Keratinocyte (primary cell): ENCODE measurements at places on chromosomes 7 and 10. TPM values are rescaled to one million over a fixed set of nuclear protein-coding genes. Genes with fewer than 3 reads are reported as not detected.

DNA sequence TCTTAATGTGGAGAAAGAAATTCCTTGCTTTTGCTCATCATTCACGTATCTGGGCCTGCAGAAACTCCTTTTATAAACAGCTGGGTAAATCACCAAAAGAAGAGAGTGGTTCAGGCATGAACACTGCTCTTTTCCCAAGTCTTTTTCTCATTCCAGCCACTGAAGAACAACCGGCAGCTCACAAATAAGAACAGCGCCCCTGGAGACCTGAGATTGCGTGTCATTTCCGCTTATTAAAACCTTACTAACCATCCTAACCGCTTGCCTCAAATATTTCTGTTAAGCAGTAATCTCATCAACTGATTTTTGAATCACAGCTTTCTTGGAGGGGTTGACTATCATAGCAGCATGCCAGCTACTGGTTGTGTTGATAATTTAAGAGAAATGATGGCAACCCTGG lies 213.0 kb upstream of the PLXNA4 start:
- peaks cover under 1% of the 10 kb centered on the region for H3K4me1 ChIP-seq
- H3K36me3 ChIP-seq = no peaks in the 10 kb centered on the region
- DNase-seq = no peak
- H3K4me3 ChIP-seq = no peak overlapping the region

DNA sequence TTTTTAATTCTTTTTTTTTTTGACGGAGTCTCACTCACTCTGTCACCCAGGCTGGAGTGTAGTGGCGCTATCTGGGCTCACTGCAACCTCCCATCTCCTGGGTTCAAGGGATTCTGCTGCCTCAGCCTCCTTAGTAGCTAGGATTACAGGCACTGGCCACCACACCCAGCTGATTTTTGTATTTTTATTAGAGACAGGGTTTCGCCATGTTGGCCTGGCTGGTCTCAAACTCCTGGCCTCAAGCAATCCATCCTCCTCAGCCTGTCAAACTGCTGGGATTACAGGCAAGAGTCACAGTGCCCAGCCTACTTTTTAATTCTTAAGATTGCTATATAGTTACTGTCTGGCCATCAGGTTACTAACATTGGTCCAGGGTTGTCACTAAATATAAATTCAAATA lies 59.6 kb downstream of the ZNF277 start:
- H3K36me3 ChIP-seq = no peaks in the 10 kb centered on the region
- no peak overlapping the region for H3K4me3 ChIP-seq
- H3K27me3 ChIP-seq = no peaks in the 10 kb centered on the region
- no peak for DNase-seq
- H3K27ac ChIP-seq = no peak overlapping the region
- H3K4me1 ChIP-seq = no peaks in the 10 kb centered on the region

DNA sequence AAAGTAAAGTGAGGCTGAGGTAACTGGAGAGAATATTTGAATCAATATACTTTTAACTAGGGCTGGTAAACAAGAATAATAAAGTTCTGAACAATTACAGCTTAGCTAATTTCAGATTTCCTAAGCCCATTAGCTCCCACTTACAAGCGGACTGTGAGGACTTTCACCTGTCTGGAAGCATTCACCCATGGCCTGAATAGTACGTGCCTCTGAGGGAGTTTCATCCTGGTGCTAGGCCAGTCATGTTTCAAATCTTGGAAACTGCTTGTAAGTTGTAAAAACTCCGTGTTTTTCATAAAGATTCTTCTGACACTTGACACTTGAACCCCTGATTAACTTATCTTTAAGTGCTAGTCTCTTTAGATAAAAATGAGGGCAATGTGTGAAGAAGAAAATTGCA lies 975.2 kb upstream of the GHITM start:
- H3K4me3 ChIP-seq = no peak overlapping the region
- no peaks in the 10 kb centered on the region for H3K27me3 ChIP-seq
- H3K4me1 ChIP-seq = no peaks in the 10 kb centered on the region

- H3K27me3 ChIP-seq = no peaks in the 10 kb centered on the region
- no peak overlapping the region for H3K27ac ChIP-seq
- DNase-seq = no peak
- no peak overlapping the region for H3K4me3 ChIP-seq
- no peaks in the 10 kb centered on the region for H3K36me3 ChIP-seq
These were observed 158.1 kb downstream of the AGMO start for GRCh38 chr7:15403751-15404150.

- no peak overlapping the region for H3K4me3 ChIP-seq
- H3K36me3 ChIP-seq = no peaks in the 10 kb centered on the region
- peaks cover 34% of the 10 kb centered on the region for H3K4me1 ChIP-seq
- H3K27me3 ChIP-seq = no peaks in the 10 kb centered on the region
- peak overlapping the region; percentile 78 for H3K27ac ChIP-seq
These were observed 656.8 kb upstream of the ANKRD30A start for GRCh38 chr10:36468620-36469019.

GRCh38 chr10:48468866-48469511 lies 135.9 kb downstream of the ARHGAP22 start:
- no peak overlapping the region for H3K4me3 ChIP-seq
- no peak for DNase-seq
- H3K27ac ChIP-seq = no peak overlapping the region
- peaks cover 42% of the 10 kb centered on the region for H3K4me1 ChIP-seq

GRCh38 chr7:32293833-32294232 lies 196.3 kb downstream of the LSM5 start:
- no peaks in the 10 kb centered on the region for H3K36me3 ChIP-seq
- H3K27me3 ChIP-seq = peaks cover 34% of the 10 kb centered on the region
- DNase-seq = no peak
- H3K4me3 ChIP-seq = no peak overlapping the region
- H3K4me1 ChIP-seq = no peaks in the 10 kb centered on the region
- no peak overlapping the region for H3K27ac ChIP-seq

DNA sequence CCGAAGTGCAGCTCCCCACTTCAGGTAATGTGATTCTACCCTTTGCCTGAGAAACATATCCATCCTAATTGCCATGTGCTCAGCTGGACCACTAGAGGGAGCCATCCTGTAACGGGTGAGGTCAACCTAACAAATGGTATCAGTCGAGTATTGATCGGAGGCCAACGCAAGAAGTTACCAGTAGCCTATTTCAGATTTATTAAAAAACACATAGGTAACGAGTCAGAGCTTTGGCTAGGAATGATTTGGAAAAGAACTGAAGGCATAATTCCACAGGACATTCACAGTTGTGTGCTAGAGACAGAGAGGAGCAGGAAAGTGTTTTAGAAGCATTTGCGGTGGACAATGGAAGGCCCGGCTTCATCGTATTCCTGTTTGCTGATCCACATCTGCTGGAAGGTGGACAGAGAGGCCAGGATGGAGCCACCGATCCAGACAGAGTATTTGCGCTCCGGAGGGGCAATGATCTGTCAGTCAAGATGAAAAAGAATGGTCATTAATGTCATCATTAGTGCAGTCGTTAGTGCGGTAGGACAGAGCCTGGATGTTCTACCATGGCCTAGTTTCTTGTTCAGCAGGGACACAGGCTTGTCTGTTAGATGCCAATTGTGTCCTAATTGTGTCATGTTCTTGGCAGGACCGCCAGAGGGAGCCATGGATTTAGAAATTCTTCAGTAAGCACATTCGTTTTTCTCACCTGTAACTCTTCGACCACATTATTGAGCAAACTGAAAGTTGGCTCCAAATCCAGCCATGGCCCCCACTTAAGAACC lies 17.5 kb downstream of the ACTA2 start:
- no peaks in the 10 kb centered on the region for H3K27me3 ChIP-seq
- H3K27ac ChIP-seq = no peak overlapping the region
- H3K4me3 ChIP-seq = no peak overlapping the region
- DNase-seq = peak; percentile 41

GRCh38 chr7:49327155-49327554 lies 402.8 kb downstream of the CDC14C start:
- no peaks in the 10 kb centered on the region for H3K27me3 ChIP-seq
- no peak overlapping the region for H3K4me3 ChIP-seq
- no peak for DNase-seq
- no peaks in the 10 kb centered on the region for H3K36me3 ChIP-seq
- no peaks in the 10 kb centered on the region for H3K4me1 ChIP-seq
- no peak overlapping the region for H3K27ac ChIP-seq

DNA sequence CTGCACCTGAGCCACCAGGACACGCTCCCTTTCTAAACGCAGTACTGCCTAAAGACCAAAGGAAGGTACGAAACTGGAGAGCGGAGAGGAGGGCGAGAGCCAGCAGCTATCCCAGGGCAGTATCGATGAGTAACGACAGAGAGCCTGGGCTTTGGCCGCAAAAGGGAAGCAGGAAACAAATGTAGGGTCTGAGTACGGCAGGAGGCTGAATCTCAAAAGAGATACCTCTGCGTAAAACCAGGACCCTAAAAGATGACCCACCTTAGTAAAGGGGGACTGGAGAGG lies 20.4 kb downstream of the PARP12 start:
- H3K36me3 ChIP-seq = peaks cover 31% of the 10 kb centered on the region
- H3K27me3 ChIP-seq = no peaks in the 10 kb centered on the region
- no peak overlapping the region for H3K4me3 ChIP-seq
- H3K27ac ChIP-seq = no peak overlapping the region

DNA sequence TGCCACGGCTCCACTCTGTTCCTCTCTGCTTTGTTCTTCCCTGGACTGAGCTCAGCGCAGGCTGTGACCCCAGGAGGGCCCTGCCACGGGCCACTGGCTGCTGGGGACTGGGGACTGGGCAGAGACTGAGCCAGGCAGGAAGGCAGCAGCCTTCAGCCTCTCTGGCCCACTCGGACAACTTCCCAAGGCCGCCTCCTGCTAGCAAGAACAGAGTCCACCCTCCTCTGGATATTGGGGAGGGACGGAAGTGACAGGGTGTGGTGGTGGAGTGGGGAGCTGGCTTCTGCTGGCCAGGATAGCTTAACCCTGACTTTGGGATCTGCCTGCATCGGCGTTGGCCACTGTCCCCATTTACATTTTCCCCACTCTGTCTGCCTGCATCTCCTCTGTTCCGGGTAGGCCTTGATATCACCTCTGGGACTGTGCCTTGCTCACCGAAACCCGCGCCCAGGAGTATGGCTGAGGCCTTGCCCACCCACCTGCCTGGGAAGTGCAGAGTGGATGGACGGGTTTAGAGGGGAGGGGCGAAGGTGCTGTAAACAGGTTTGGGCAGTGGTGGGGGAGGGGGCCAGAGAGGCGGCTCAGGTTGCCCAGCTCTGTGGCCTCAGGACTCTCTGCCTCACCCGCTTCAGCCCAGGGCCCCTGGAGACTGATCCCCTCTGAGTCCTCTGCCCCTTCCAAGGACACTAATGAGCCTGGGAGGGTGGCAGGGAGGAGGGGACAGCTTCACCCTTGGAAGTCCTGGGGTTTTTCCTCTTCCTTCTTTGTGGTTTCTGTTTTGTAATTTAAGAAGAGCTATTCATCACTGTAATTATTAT lies 1.2 kb downstream of the CLDN4 start:
- H3K36me3 ChIP-seq = no peaks in the 10 kb centered on the region
- H3K27ac ChIP-seq = peak overlapping the region; percentile 36
- H3K4me1 ChIP-seq = peaks cover 59% of the 10 kb centered on the region
- DNase-seq = no peak

DNA sequence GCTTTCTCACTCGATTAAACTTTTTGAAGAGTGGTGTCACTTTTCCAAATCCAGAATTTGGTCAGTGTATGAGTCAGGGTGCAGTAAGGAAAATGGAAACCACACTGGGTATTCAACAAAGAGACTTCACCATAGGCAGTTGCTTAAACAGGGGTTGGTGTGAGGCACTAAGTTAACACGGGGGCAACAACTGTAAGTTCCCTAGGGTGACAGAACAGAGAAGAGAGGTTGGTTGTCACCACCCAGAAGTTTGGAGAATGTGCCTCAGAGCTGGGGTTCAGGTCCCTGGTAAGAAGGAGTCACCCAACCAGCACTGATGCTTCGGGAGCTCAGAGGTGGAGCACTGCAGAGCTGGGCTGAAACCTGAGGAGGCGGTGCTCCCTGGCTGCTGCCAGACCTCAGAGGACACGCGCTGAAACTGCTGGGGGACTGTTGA lies 170.4 kb downstream of the ARID5B start:
- no peak overlapping the region for H3K4me3 ChIP-seq
- peaks cover 9% of the 10 kb centered on the region for H3K36me3 ChIP-seq
- no peaks in the 10 kb centered on the region for H3K27me3 ChIP-seq
- no peak overlapping the region for H3K27ac ChIP-seq
- DNase-seq = no peak
- peaks cover 10% of the 10 kb centered on the region for H3K4me1 ChIP-seq

DNA sequence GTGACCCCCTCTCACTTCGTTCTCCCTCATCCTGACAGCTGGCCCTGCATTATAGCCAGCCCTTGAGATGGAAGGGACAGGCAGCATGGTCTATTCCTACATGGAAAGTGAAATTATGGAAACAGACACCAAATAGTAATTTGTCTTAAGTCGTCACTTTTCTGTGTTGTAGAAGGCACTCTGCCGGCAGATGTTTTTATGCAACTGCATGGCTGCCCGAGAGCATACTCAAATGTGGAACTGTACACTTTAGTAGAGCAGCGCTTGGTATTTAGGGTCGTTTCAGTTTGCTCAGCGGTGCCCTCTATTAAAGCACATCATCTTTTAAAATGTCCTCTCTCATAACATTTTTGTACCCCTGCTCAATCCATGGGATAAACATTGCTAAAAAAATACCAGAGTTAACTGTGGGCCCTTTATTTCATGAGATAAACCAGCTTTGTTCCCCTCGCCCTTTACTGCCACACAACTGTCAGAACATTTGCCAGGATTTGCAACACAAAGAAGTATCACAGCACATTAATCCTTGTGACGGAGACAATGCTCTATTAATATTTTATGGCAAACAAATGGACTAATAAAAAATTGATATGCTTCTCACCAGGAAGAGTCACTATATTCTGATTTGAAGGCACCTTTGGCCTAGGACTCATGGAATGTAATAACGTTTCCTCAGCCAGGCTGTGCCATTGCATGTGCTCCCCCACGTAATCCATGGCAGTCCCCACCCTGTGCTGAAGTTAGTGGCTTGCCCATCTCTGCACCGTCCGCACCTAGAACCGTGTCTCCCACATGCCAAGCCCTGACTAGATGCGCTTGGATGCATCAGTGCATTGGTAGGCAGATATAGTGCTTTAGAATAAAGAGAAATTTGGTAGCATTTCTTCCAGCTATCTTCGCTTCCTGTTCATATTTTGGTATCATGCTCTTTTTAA lies 221.3 kb downstream of the PAXIP1 start:
- H3K4me1 ChIP-seq = no peaks in the 10 kb centered on the region
- no peak overlapping the region for H3K4me3 ChIP-seq
- H3K36me3 ChIP-seq = no peaks in the 10 kb centered on the region

The SPAG6 gene
- polyA plus RNA-seq = not detected in 3 replicates

The FAM25G gene
- polyA plus RNA-seq = 3.9 to 23.2 TPM (median 10.6 TPM) in 3 replicates

The PNLIPRP3 gene
- polyA plus RNA-seq = 64.5 to 120 TPM (median 117 TPM) in 3 replicates

The HABP2 gene
- not detected in 3 replicates for polyA plus RNA-seq

The EIF4EBP2 gene
- 10.2 to 22.2 TPM (median 18.9 TPM) in 3 replicates for polyA plus RNA-seq

The COL26A1 gene
- polyA plus RNA-seq = not detected in 3 replicates

The CALML3 gene
- 7.6 to 20.2 TPM (median 14.1 TPM) in 3 replicates for polyA plus RNA-seq

The ING3 gene
- polyA plus RNA-seq = 4.4 to 9.0 TPM (median 7.4 TPM) in 3 replicates

The MACROH2A2 gene
- polyA plus RNA-seq = 9.0 to 20.8 TPM (median 11.6 TPM) in 3 replicates

The ANK3 gene
- polyA plus RNA-seq = 8.2 to 9.1 TPM (median 8.3 TPM) in 3 replicates
